Stimulated activated CD4-positive, alpha-beta T cell treated with anti-CD3 and anti-CD28 coated beads, Interleukin-2, amount 100 ng/mL, for 48 hours (primary cell): ENCODE measurements at places on chromosomes 16 and 17.
A peak's percentile ranks its signal among the peaks of the same experiment; 100 is the strongest.

DNA sequence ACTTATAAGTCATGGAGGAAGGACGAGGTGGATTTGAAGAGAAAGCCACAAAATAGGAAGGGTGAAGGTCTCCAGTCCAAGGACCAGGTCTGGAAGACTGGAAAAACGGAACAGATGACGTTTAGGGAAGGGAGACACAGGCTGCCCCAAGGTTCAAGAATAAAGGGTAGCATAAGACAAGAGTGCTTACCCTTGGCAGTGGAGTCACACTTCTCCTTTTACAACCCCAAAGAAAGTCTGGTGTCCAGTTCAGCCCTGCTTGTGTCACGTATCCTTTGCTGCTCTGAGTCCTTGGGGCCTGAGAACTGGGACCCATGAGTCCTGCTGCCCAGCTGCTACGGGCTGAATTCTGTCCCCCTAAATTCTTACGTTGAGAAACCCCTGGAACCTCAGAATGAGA lies 13.0 kb upstream of the GGA2 start:
- no peak for DNase-seq

- no peak for DNase-seq
These were observed 37.2 kb downstream of the NKD1 start for GRCh38 chr16:50585331-50585776.

DNA sequence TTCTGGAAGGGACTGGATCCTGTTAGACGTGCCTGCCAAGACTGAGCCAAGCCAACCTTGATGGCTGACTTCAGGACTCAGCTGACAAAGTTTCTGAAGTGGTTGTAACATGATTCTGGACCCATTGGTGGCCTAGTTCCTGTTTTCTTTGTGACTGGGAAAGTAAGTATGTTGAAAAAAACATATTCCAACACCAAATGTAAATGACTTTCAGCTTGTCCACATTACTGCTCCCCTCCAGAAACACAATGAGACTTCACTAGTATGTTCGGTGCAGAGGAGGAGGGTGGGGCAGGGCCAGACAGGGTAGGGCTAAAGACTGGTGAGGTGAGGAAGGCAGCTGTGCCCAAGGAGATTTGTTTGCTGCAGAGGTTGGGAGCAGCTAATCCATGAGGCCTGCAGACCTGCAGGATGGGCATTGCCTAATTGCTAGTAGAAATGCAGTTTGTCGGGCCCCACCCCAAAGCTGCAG lies 26.4 kb downstream of the NMT1 start:
- no peak for DNase-seq

DNA sequence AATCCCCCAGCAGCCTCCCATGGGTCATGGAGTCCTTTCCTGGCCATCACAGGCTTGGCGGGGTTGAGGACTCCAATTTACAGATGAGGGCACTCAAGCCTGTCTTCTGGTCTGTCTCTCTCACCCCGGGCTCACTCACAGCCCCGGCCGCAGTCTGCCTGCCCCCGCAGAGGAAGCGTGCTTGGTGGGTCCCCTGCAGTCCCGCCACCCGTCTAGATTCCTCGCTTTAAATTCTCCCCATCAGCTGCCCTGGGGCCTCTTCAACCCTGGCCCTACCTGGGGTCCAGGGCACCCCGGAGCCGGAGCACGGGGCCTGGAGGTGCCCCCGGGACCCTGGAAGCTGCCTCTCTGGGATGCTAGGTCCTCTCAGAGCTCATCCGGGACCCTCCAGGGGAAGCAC lies 92.9 kb downstream of the ENGASE start:
- DNase-seq = no peak

- DNase-seq = no peak
These were observed 129.7 kb upstream of the PMFBP1 start for GRCh38 chr16:72301523-72302236.

GRCh38 chr16:4138713-4139112 lies 22.5 kb upstream of the ADCY9 start:
- no peak for DNase-seq

GRCh38 chr17:4272213-4272971 lies 8.6 kb upstream of the ANKFY1 start:
- DNase-seq = no peak

DNA sequence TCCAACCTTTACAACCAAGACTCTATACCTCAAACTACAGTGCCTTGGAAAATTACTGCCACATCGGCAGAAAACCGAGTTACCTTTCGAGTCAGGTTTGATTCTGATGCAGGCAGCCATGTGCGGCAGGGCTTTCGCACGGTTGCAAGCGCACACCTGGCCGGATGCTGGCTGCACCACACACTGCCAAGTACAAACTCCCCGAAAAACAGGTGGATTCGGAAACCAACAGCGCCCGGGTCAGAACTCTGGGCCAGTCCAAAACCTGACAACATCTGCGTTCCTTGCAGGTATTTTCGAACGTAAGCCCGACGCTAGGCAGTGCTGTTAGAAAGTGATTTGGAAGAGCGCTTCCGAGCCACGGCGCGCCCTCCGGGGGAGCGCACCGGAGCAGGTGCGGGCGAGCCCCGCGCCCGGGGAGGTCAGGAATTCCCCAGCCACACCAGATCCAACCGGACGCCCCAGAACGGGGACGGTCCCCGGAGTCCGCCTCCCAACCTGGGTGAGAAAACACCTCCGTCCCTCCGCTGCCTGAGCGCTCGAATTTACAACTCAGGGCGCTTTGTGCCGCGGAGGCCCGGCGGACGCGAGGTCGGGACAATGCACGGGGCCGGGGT lies 1.2 kb downstream of the USP7 start:
- peak; percentile 26 for DNase-seq

- DNase-seq = peak; percentile 7
These were observed 224.2 kb downstream of the PARN start for GRCh38 chr16:14405611-14406537.

GRCh38 chr16:74035816-74036215 lies 260.8 kb upstream of the PSMD7 start:
- no peak for DNase-seq

- DNase-seq = no peak
These were observed 37.3 kb downstream of the PLCG2 start for GRCh38 chr16:81816351-81816750.

DNA sequence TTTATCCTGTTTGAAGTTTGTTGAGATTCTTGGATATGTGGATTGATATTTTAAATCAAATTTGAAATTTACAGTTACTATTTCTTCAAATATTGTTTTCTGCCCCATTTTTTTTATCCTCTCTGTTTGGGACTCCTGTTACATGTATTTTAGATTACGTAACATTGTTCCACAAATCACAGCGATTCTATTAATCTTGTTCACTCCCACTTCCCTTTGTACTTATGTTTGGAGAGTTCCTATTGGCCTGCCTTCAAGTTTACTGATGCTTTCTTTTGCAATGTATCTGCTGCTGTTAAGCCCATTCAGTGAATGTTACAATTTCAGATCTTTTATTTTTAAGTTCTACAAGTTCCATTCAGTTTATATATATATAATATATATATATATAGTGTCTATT lies 288.3 kb upstream of the TNRC6C start:
- no peak for DNase-seq

GRCh38 chr17:7809086-7809790 lies 24.8 kb upstream of the KDM6B start:
- no peak for DNase-seq

DNA sequence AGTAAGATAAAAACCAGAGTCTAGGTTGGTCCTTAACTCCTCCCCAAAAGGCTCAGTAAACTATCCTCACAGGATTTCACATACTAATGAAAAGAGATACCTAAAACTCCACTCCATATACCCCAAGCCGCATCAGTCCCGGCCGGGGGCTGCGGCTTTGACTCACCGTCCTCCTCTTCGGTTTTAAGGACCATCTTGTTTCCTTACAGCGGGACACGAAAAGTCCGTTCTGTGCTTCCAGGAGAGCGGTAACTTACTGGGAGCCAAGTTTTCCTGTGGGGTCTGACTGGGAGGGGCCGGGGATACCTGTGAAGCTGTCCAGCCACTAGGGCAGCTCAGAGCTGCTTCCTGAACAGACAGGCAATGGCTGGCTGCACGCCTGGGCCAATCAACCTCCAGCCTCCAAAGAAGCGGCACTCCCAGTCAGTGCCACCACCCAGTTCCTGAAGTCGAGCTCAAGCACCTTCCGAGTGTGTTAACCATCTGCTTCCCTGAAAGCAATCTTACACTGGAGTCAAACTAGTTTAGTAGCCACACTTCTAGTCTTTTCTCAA lies 45.5 kb downstream of the CYTH1 start:
- DNase-seq = peak; percentile 34

DNA sequence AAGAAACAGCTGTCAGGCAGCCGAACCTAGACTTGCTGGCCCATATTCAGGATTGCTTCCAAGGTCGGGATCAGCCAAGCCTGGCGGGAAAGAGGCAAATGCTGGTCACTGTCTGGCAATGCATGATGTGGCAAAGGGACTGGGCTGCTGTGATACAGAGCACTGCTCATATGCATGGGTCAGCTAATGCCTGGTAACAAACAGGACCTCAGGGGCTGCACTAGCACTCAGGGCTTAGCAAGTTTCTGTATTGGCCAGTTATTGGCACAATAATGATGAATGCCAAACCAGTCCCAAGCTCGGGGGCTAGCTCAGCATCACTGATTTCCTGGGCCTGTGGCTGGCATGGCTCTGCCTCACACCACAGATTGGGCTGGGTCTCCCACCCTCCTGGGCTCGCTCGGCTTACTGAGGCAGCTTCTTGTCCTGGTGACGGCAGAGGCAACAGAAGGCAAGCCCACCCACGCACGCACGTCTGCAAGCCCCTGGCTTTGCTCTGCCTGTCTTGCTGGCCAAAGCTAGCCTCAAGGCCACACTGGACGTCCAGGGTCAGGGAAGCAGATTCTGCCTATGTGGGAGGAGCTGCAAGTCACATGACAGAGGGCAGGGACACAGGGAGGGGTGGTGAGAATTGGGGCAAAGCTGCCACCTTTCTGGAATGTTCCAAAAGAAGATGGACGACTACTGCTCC lies 21.4 kb upstream of the RPTOR start:
- DNase-seq = no peak

GRCh38 chr17:72008236-72008876 lies 112.5 kb upstream of the SOX9 start:
- DNase-seq = no peak

GRCh38 chr17:41919165-41919817 lies 540 bp upstream of the ACLY start:
- no peak for DNase-seq

- peak; percentile 50 for DNase-seq
These were observed 59.1 kb downstream of the OR1D5 start for GRCh38 chr17:3004150-3004801.

GRCh38 chr17:82492643-82493225 lies 26.8 kb upstream of the FOXK2 start:
- no peak for DNase-seq

DNA sequence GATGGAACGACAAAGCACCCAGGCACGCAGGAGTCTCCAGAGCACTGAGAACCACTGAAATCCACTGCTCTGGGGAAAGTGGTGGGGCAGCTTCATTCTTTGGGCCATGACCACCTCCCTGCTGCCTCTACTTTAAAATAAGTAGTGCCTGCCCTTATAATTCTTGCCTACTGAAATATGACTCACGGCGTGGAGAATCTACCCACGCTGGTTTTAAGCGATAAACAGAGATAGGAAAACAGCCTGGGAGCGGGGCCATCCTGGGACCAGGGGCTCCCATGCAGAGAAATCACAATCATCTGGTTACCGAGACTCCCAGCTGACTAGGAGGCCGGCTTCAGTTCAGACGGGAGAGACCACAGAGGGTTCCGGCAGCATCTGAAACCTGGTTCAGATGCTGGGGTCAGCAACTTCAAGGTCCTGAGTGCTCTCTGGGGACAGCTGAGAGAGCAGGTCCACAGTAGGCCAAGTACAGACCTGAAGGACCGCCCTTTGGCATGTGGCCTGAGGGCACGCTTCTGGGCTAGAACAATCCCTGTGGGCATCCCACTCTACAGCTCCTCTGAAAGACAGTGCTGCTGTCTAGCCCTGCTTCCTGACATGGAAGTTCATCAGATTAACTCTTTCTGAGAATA lies 8.6 kb upstream of the DHRS13 start:
- no peak for DNase-seq

- peak; percentile 57 for DNase-seq
These were observed 7.1 kb upstream of the FTSJ3 start for GRCh38 chr17:63834431-63835166.

DNA sequence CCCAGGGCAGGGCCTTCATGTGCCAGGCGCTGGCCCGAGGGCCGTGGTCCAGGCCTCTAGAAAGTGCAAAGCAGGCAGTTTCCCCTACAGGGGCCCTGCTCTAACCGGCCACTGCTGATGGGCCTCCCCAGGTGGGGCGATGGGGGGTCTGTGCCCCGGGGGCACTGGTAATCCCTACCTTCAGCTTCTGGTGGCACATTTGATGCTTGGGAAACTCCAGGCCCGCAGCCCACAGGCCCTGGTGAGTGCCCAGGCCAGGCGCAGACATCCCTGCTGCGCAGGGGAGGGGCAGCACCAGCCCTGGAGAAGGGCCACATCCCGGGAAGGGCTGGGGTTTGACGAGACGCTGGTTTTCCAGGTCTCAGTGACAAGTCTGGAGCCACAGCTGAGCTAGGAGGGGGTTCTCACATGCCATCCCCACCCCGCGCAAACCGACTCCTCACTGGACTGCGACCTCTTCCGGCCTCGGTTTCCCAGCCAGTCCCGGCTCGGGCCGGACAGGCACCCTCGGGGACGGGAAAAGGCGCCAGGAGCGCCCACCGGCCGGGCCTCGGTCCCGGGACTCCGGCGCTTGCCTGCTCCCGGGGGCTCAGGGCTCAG lies 1.6 kb downstream of the DOC2B start:
- no peak for DNase-seq

- no peak for DNase-seq
These were observed 198.5 kb downstream of the NTN1 start for GRCh38 chr17:9219631-9220397.
